ENCODE measurements at places on chromosomes 3 and 15. TPM values are rescaled to one million over a fixed set of nuclear protein-coding genes. Genes with fewer than 3 reads are reported as not detected.

Gene PLCL2
- 10.5 TPM for polyA plus RNA-seq

Gene STRA6
- polyA plus RNA-seq, result 31.9 TPM

Gene SAMMSON
- polyA plus RNA-seq, result not detected

Gene LRTM1
- polyA plus RNA-seq, result not detected

All from kidney (tissue), 22 donors.